ENCODE measurements at places on chromosomes 5 and 9.

DNA sequence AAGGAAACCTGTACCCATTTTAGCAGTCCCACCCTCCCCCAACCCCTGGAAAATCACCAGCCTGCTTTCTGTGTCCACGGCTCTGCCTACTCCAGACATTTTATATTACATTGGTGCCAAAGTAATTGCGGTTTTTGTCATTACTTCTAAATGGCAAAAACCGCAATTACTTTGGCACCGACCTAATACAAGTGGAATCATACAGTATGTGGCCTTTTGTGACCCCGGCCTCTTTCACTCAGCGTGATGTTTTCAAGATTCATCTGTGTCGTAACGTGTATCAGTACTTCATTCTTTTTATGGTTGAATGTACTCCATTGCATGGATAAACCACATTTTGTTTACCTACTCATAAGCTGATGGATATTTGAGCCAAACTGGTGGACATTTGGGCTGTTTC is 9.7 kb upstream of the ORM1 start:
- no peak for DNase-seq

- DNase-seq, result no peak
These were observed 378.3 kb downstream of the KCTD16 start for GRCh38 chr5:144548936-144549335.

DNA sequence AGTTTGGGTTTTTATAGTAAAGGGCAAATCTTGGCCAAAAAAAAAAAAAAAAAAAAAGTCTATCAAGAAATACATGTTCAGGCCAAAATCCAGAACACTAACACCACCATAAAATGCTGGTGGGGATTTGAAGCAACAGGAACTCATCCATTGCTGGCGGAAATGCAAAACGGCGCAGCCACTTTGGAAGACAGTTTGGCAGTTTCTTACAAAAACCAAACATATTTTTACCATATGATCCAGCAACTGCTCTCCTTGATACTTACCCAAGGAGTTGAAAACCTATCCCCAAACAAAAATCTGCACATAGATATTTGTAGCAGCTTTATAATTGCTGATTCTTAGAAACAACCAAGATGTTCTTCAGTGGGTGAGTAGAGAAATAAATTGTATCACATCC is 153.1 kb upstream of the ACOT12 start:
- DNase-seq, result no peak

DNA sequence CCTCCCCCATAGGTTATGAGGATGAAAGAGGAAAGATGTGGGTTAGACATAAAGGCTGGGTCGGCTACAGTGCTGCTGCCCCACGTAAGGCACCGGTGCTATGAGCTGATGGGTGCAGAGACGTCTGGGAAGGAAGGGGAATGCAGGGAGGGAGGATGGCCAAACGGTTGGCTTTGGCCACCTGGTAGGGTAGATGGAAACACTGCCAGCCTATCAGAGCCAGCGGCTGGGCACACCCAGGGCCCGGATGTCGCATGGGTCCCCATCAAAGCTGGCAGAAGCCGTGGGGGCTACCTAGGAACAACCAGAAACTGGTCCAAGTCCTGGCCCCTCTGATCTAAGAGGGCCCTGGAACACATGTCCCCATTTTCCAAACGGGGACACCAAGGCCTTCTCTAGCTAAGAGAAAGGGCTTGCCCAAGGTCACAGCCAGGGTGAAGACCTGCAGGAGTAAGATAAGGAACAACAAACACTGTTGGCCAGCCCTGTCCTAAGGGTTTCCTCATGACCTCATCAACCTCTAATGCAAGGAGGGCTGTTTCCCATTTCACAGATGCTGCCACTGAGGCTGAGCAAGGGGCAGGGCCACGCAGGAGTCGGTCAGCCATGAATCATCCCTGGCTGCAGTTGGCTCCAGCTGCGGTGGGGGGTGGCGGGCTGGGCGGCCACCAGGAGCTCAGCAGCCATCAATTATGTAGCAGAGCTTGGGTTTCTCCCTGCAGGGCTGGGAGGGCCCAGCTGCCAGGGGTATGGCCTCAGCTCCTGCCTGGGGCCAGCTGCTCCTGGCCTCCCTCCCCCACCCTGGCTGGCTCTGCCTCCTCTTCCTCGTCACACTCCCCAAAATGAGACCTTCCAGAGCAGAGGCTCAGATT is 4.9 kb downstream of the SH3GLB2 start:
- DNase-seq, result no peak

- no peak for DNase-seq
These were observed 199.8 kb downstream of the GDNF start for GRCh38 chr5:37640088-37640487.

DNA sequence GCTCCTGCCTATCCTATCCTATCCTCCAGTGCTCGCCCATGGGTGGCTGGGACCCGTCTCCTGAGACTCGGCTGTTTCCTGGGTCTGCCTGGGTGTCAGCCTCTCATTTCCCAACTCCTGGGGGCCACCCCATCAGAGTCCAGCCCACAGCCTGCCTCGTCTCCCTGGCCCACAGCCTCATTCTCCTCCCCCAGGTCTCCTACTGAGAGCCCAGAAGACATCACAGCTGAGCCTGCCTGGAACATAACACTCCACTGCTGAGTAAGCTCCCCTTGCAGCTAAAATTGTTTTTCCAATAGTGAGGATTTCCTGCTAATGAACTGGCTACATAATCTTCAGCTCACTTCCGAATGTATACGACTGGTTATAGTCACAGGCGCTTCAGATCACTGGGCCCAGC is 95.3 kb downstream of the TTLL11 start:
- DNase-seq, result no peak

GRCh38 chr9:115615821-115616665 is 498.1 kb upstream of the TNC start:
- DNase-seq, result no peak

DNA sequence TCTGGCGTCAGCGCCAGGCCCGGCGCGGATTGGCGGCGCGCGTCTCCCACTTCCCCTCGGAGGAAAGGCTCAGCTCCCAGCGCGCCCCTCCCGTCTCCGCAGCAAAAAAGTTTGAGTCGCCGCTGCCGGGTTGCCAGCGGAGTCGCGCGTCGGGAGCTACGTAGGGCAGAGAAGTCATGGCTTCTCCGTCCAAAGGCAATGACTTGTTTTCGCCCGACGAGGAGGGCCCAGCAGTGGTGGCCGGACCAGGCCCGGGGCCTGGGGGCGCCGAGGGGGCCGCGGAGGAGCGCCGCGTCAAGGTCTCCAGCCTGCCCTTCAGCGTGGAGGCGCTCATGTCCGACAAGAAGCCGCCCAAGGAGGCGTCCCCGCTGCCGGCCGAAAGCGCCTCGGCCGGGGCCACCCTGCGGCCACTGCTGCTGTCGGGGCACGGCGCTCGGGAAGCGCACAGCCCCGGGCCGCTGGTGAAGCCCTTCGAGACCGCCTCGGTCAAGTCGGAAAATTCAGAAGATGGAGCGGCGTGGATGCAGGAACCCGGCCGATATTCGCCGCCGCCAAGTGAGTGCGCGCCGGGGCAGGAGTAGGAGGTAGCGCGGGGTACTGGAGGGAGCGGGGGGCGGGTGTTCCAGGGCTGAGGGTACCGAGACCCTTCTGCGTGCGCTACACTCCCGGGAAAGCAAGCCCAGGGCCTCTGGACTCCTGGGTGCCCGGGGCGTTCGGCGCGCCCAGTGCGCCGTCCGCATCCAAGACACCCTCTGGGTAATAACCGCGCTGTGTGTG is at the start of gene MSX2:
MSX2 (plus strand) TSS at position 99 of the 777 bp plus-strand sequence; CDS start at position 177, 78 bp downstream.
- peak; percentile 11 for DNase-seq

DNA sequence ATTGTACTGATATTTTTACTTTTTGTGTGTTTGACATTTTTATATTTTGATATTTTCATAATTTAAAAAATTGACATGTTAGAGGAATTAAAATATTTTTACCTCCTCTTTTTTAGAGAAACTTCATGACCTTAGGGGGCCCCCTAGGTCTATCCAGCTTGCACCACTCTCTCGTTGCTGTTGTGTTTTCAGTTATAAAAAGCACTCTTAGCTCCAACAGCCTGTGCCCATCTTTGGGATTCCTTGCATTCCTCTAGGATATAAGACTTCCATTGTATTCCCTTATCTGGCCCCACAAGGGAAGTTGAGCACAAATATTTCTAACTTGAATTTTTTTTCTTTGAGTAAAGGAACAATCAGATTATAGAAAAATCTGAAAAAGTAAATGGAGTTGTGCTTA is 245.3 kb downstream of the SH3GL2 start:
- no peak for DNase-seq

DNA sequence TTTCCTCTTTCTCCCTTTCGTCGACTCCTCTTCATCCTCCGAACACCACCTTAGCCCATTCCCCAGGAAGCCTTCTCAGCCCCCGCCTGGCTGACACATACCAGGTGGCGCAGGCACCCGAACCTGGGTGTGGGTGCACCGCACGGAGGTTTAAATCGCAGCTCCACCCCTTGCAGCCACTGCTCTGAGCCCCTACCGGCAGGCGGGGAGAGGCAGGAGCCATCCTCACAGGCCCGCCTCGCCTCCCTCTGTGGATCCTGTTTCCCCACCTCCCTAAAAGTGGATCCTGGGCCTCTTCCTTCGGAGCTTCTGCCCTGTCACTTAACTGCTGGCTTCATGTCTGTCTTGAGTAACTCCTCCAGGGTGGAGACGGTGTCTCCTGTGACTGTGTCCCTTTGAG is 110.7 kb downstream of the OLFM1 start:
- no peak for DNase-seq

- no peak for DNase-seq
These were observed 10.6 kb upstream of the PRLR start for GRCh38 chr5:35240892-35241291.

DNA sequence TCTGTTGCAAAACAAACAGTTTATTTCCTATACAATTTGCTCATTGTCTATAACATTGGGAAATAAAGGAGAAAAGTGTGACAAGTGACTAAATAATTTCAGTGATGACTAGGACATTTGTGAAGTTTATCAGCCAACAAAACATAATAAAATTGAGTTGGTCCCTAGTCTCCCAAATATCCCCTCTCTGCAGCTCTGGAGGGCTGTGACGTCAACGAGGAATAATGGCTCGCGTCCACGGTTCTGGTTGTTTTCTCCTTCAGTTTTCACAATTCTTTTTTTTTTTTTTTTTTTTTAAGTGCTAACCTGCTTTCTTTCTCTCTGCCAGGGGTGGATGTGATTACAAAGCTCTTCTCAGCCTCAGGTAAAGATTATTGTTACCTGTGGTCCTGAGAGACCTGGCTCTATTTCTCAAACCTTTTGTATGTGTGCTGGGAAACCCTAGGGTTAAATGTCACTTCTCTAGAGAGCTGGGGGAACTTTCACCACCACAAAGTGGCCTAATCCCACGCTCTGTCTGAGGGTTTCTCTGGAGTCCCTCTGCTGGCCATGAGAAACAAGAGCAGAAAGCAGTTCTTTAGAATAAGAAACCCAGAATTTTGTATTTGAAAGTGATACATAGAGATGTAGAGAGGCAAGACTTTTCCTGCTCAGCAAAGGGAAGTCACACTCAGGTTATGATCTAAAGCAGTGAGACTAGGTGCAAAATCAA is 36.2 kb upstream of the ANKRD55 start:
- DNase-seq, result peak; percentile 57

DNA sequence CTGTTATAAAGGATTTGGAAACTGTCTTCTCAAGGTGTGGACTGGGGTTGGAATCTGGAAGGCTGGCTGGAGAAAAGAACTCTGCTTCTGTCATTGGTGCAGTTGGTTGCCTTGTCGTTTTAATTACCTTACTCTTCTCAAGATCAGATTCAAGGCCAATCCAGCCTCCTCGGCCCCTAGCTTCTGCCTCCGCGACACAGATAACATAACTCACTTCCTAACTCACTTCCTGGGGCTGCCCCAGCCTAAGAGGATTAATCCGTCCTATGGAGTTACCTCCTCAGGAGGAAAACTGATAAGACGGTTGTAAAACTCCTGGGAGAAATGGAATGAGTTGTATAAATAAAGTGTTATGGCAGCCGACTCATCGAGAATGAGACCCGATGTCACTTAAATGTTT is 389.1 kb upstream of the WWC1 start:
- DNase-seq, result no peak

DNA sequence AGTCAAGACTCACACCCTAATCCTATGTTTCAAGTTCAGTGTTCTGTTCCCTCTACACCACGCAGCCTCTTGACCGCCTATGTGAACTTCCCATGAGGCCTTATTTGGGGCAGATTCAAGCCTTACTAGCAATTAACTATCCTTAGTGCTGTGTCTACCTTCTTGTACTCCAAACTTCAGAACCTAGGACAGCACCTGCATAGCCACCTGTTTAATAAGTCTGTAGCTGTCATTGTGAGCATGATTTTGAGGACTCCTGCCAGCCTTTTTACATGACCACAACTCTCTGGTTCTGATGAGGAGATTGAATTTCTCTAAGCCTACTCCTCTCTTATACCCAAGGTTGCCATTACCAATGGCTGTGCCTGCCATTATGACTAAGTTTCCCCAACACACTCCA is 50.8 kb upstream of the PCSK1 start:
- DNase-seq, result no peak

DNA sequence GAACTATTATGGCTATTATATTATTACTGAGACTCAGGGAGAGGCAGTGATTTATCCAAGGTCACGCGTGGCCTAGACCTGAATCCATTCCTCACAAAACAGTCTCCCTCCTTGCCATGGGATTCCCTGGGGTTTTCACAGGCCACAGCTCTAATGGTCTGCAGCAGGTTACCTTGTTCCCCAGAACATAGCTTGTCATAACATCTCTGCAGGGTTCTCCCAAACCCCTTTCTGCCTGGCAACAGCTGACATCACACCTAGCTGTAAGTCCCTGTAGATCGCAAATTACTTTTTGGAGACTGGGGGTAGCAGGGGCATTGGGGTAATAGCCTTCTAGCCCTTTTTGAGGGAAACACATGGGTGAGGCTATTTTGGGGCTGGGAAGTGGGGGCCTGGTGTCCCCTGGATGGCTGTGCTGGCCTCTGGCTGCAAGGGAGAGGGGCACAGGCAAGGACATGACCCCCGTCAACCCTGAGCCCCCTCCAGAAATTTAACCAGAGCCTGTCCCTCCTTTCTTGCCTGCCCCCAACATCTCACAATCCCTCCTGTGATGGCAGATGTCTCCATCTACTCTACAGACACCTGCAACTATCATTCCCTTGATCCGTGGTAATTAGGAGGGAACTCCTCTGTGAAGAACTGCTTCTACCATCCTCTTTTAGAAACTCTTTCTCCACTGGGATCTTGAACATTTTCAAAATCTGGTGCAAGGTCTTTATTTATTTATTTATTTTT is 1.3 kb downstream of the CD74 start:
- DNase-seq, result peak; percentile 61

GRCh38 chr5:102740515-102740914 is 14.6 kb upstream of the PAM start:
- DNase-seq, result no peak

- DNase-seq, result no peak
These were observed 4.6 kb downstream of the TGFBR1 start for GRCh38 chr9:99109522-99109921.

DNA sequence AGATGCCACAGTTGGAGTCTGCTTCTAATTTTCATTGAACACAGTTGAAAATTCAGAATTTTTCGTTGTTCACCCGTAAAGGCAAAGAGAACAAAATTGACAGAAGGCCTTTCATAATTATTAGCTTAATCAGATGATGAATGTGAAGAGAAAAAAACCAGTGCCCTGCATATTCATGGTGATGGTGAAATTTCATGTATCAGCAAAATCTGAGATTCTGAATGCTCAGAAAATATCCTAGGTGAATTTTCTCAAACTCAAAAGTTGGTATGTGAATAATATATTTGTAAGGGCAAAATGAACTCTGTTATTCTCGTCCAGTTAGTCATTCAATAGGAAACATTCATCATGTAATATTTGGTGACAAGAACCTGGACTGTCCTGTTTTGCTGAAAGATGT is 135.9 kb upstream of the DHFR start:
- DNase-seq, result no peak

All from CD4-positive, CD25-positive, alpha-beta regulatory T cell (primary cell).